NCI-H187 (cell line): ENCODE measurements at places on chromosomes 2 and 18.

DNA sequence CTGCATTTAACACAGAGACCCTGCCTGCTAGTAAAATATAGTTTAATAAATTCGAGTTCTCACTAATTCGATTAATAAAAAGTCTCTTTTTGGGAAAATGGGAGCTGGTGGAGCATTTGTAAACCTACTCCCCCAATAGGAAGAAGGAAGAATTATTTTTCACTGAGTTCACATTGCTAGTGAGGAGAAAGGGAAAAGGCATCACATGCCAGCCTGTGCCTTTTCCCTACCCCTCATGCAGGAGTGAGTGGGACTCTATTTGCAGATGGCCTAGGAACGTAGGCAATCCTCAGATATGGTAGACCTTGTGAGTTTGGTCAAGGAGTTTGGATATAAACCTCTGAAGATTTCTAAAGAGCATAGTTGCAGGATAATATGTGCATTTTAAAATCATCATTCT lies 218.4 kb upstream of the TRIB2 start:
- DNase-seq = no peak

DNA sequence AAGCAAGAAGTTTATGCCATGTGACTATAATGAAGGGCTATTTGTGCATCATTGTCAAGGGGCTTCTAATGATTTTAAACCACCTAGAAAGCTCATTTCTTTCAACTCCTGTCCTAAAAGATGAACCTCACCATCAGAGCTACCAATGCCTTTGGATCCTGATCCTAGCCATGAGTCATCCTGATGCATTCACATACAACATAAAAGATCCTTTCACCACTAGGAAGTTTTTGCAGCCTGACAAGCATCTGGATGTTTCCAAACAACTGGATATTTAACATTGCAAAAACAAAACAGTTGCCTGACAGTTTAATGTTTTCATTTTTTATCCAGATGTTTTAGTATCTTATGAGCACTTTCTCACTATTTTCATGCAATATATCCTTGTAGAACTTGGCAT lies 425.3 kb downstream of the MBD2 start:
- DNase-seq = no peak

DNA sequence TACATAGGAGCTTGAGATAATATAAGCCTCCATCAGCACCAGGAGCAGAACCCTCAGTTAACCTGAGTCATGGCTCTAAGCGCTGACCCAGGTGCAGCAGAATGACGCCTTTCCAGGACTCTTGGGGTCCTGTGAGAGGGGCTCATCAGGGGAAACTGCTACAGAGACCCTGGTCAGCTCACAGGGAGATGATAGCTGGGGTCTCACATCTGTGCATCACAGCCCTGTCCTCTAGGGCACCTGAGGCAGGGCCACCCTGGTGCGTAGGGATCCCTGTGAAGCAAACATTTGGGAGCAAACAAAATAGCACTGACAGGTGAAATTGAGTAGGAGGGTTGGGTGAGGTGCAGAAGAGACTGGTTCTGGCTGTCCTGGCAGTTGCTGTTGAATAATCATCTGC lies 219.2 kb downstream of the SH3RF3 start:
- DNase-seq = no peak

GRCh38 chr2:127128445-127128904 lies 21.5 kb upstream of the BIN1 start:
- no peak for DNase-seq

DNA sequence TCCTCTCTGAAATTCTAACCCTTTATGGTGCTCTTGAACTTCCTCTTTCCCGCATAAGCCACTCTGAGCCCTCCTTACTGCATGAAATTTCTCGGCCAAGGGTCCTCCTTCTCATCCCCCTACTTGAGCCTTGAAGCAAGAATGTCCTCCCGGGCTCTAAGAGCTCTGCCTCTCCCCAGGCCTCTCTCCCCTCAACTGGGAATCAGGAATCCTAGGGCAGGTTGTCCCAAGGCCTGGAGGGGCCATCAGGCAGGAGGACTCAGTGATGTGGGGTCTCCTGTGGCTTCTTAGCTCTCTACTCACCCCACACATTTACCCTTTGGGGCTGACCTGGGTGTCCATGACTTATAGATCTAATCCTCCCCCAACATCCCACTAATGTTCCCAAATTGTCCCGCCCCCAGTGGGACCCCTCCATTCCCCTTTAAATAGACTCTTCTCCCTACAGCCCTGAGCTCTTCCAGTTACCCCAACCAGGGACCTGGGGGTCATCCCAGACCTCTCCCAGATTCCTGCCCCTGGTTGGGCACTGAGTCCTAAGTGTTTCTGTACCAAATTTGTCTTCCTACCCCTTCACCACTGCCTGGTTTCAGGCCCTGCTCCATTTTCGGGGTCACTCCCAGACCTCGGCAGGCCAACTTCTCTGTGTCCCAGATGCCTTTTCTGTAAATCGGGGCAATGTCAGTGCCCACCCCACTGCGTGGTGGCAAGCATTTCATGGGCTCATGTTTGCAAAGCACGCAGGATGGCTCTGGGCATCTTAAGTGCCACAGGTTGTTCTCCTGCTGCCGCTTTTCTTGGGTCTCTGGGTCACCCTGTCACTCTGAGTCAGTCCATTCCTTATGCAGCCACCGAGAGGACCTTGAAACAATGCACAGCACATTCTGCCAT lies 171.2 kb downstream of the ASB1 start:
- DNase-seq = no peak

DNA sequence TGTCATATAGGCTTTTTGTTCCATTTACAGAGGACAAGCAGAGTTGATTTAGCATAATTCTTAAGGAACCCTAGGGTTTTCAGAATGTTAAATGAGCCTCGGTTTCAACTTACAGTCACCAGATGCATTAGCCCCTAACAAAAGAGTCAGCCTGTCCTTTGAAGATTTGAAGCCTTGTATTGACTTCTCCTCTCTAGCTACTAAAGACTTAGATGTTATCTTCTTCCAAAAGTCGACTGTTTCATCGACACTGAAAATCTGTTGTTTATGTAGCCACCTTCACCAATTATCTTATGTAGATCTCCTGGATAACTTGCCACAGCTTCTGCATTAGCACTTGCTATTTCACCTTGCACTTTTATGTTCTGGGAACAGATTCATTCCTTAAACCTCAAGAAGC lies 31.6 kb upstream of the SOX11 start:
- no peak for DNase-seq

DNA sequence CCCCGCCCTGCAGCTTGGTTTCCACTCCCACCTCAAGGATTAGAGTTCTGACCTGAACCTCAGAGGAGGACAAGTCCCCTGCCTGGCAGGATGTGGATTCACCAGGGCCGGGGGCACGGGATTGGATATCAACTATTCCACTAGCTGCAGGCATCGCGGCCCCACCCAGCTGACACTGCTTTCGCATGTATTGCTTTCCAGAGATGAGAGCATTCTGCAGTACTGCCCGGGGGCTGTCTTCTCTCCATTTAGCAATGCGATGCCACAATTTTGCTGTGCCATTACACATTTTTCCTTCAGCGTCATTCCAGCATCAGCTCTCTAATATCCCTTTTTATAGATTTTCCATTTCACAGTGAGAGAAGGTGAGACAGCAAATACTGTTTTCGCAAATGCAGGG lies 42.0 kb downstream of the CTIF start:
- DNase-seq = no peak

DNA sequence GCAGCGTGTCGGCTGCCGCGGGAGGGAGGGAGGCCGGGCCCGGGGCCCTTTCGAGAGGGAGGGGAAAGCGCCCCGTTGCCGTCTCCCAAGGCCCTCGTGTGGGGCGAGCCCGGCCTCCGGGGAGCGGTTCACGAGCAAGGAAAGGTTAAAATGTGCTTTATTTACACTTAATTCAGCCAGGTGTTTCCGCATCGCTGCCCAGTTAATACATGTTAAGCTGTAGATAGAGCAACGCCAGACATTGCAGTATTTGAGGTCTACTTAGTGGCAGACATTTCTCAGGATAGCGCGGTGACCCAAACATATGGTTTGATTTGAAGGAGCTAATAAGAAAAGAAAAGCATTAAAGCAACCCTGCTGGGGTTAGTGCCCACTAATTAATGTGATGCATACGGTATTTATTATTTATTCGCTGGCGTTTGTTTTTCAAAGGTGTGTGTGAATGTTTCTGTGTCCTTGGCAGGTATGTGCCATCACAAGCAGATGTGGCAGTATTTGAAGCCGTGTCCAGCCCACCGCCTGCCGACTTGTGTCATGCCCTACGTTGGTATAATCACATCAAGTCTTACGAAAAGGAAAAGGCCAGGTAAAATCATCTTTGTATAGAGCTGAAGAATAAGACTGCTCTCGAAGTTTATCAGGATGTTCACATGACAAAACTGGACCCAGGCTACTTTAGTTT lies 571 bp downstream of the EEF1B2 start:
- no peak for DNase-seq

DNA sequence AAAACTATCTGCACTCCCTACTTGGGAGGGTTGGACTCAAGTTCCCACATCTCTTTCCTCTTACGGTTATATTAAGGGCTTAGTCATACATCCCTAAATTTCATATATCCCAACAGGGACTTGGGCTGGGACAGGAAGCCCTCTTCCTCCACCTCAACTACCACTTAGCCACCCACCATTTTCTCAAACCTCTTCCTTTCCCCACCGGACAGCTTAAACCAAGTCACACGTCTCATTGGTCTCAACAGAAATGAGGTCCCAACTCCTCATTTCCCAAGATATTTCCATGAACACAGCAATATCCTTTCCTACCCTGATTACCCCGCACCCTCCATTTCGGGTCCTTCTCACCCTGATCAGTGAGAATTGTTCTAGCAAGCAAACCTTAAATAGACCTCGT lies 736 bp downstream of the ZSCAN30 start:
- no peak for DNase-seq

DNA sequence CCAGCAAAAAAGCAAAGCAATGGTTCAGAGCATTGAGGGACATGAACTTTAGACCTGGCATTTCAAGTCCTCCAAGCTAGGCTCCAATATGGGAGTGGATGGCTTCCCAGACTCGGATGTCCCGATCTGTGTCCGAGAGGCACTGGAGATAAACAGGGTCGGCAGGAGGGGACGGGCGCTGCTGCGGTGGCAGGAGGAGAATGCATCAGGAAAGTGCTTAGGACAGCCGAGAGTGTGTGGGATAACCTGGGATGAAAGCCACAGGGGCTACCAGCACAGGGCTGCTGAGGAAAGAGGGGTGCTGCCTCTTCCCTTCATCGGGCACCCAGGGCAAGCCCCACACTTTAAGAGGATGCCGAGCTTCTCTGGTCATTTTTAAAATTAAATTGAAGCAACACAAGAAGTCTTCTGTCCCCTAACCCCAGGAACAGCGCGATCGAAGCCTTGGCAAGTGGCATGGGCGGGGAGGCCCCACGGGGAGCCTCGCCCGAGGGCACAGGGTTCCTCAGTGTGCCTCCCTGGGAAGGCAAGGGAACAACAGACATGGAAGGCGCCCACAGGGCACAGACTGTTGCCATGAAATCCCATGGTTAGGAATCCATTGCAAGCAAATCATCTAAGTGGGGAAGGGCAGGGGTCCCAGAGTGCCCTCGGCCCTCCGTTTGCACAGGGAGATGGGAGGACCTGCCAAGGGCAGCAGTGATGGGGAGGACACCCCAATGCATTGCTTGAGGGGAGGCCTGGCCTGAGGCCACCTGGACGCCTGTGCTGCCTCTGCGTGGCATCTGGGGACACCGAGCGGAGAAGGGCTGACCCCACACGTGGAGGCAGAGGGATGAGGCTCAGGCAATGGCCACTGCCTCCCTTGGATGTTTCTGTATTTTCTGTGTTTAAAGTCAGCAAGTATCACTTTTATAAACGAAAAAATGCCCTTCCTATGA lies 78.5 kb upstream of the GPC1 start:
- no peak for DNase-seq

GRCh38 chr18:27991391-27991790 lies 185.5 kb downstream of the CDH2 start:
- no peak for DNase-seq

- DNase-seq = no peak
These were observed 211.8 kb downstream of the SMAD2 start for GRCh38 chr18:47718646-47719045.
